Stomach (tissue), 19 donors: ENCODE measurements at places on chromosomes 13 and 19.

DNA sequence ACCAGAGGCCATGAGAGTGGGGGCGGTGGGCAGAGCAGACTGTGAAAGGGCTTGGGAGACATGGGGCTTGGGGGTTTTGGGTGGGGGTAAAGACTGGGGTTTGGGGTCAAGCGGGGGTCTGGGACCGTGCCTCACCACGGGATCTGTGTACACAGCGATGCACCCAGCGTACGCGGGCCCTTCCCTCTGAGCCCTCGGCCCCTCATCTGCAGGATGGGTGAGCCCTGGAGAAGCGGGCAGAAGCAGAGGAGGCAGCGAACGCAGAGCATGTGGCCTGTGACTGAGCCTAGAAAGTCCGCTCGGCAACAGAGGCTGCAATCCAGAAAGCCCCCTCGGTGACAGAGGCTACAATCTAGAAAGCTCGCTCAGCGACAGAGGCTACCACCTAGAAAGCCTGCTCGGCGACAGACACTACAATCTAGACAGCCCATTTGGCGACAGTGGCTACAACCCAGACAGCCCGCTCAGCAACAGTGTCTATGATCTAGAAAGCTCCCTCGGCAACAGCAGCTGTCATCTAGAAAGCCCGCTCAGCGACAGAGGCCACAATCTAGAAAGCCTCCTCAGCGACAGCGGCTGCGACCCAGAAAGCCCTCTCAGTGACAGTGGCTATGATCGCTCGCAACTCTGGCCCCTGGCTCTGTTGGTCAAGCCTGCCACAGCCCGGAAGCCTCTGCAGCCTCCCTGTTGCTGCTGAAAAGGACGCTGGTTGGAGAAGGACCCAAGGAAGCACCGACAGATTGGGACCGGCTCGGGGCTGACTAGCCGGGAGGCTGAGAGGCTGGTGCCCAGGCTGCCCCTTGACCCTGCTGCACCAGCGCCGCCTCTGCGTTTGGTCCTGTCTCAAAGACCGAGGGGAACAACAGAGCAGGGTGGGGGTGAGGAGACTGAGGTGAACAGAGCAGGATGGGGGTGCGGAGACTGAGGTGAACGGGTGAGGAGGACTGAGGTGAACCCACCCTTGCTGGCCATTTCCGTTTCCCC, 68.6 kb downstream of the SPACA7 start:
- no peak for DNase-seq

GRCh38 chr19:34135054-34135800, 37.1 kb upstream of the LSM14A start:
- peak; percentile 14 for DNase-seq

- peak; percentile 32 for DNase-seq
These were observed 728.4 kb downstream of the SLITRK1 start for GRCh38 chr13:83153848-83154247.

DNA sequence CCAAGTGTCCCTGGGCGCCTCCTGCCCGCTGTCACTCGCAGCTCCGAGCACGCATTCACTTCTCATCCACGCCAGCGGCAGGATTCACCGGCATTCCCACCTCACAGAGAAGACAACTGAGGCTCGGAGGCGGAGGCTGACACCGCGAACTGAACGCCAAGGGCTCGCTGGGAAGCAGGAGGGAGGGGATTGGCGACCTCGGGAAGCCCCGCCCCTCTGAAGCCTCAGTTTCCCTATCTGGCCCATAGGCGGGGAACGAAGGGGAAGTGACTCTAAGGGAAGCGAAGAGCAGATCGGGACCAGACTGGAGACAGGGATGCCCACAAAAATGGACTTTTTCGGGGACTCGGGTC, 256 bp downstream of the MICOS13 start:
- DNase-seq, result no peak

- no peak for DNase-seq
These were observed 614 bp upstream of the PNMA8A start for GRCh38 chr19:46471811-46472543.

GRCh38 chr19:35162471-35163326, 8.2 kb downstream of the FXYD5 start:
- DNase-seq, result no peak

DNA sequence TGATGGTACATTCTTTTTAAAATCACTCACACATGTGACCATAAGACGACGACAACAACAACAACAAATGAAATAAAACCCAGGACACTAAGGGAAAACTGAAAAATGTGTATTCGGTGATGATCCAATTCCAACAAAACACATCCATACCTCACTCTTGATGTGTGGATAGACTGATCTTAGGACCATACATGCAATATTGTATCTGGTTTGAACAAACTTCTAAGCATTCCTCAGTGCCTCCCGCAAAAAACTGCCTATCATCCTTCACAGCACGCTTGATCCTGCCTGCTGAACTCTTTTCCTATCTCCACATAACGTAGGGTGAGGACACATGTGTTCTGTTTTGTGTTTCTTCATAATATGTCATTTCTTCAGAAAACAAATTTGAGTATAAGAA, 415.2 kb downstream of the KCTD12 start:
- DNase-seq, result no peak

DNA sequence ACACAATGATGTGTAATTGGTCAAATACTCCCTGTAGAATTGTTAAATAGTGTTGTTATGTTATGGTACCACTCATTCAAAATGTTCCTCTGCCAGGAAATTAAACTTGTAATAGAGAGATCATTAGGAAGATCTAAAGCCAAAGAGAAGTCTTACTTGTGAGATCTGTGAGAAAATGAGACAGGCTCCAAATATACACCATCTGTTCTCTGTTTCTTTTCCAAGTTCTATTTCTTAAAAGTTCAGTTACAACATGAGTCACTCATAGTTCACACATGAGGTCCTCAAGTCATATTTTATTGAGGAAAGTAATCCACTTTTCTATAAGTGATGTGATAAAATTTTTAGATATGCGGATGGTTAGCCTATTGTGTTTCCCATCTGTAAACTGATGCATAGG, 1038.1 kb upstream of the PRR20A start:
- DNase-seq, result no peak

GRCh38 chr19:5358173-5358800, 17.7 kb upstream of the PTPRS start:
- no peak for DNase-seq

DNA sequence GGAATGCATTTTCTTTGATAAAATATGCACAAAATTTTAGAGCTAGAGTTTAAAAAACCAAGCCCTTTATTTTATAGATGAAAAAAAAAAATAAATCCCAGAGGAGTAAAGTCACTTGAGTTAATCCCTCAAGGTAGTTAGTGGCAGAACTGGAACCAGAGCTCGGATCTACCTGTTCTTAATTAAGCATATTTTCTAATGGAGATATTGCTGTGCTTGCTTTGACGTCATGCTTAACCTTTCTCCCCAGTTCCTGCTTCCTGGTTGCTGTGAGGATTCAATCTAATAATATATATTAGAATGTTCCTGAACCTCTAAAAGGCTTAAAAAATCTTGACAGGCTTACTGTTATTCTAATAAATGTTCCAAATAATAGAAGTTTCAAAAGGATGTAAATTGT, 300.6 kb upstream of the KLF12 start:
- DNase-seq, result no peak

GRCh38 chr19:55176076-55176475, 4.0 kb downstream of the SYT5 start:
- DNase-seq, result no peak

DNA sequence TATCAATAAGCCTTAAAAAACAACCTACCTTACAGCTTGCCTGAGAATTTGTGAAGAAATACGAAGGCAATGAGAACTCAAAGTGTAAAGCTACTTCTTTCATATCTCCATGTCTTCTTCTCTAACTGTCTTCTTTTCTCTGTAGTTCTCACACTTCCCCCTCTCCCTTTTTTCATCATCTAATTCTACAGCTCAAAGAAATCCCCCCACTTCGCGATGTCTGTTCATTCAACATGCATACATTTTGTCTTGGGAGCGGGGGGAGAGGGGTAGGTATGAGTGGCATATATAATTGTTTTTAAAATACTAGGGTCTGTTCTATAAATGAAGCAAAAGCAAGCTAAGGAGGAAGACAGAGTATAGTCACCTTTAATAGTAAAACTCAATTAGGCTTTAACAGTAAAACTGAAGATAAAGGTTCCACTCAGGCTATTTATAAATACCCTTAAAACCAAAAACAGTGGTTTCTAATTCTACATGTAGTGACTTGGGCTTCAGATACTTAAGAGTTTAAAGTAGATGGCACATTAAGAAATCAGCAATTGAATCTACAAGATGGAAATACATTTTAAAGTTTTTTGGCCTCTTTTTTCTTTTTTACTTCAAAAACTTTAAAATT, 106.9 kb downstream of the KLF12 start:
- DNase-seq, result no peak

DNA sequence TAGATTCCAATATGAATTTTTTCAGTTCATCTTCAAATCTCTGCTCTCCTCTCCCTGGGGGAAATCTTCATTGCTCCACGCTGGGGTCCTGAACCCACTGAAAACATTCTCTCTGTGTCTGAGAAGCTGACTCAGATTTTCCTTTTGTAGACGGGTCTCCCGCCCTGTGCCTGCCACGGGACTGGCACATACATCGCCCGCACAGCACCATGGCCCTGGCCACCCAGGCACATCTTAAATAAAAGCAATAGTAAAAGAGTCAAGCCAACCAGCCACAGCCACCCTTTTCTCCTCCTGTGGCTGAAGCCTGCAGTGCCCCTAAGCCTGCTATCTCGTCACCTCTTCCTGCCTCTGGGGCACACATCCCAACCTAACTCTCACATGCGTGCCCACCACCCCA, 301.2 kb downstream of the ZNF536 start:
- no peak for DNase-seq

GRCh38 chr19:48196933-48197665, 26.6 kb downstream of the ZSWIM9 start:
- DNase-seq, result peak; percentile 41

GRCh38 chr13:75579529-75579928, 29.9 kb downstream of the UCHL3 start:
- DNase-seq, result no peak

- no peak for DNase-seq
These were observed 5.9 kb downstream of the ANGPTL6 start for GRCh38 chr19:10096615-10096963.

DNA sequence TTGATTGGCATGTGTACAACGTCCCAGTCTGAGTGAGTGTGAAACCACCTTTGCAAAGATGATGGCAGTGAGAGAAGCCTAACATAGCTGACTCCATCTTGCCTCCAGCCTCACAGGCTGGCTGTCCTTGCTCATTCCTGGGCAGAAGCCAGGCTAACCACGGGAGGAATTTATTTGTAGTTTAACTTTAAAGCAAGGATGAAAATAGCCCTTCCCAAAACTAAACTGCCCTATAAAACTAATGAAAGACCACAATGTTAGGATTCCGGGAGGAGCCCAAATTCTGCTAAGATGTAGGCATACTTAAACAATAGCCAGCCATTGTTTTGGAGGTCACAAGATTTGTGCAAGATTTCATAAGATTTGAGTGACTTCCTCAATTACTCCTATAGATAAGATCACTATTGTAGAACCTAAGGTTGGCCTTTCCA, 96.6 kb upstream of the LSM14A start:
- DNase-seq, result no peak

DNA sequence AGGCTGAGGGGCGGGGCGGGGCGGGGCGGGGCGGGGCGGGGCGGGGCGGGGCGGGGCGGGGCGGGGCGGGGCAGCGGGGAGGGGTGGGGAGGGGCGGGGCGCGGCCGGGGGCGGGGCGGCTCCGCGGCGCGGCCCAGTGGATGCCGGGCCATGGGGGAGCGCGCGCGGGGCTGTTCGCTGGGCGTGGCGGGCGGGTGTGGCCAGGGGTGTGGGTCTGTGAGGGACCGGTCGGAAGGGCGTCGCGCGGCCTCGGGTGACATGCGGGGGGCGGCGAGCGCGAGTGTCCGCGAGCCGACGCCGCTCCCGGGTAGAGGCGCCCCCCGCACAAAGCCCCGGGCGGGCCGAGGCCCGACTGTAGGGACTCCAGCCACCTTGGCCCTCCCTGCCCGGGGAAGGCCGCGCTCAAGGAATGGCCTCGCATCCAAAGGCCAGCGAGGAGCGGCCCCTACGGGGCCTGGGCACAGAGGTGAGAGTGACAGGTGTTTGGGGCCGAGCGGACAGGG, at the start of gene ZFP28:
Gene ZFP28 (plus strand): TSS at position 188 of the 503 bp plus-strand sequence. CDS start 71 bp downstream, at position 259.
- DNase-seq, result no peak

GRCh38 chr13:114174529-114174961, 4.5 kb upstream of the CFAP97D2 start:
- DNase-seq, result no peak

DNA sequence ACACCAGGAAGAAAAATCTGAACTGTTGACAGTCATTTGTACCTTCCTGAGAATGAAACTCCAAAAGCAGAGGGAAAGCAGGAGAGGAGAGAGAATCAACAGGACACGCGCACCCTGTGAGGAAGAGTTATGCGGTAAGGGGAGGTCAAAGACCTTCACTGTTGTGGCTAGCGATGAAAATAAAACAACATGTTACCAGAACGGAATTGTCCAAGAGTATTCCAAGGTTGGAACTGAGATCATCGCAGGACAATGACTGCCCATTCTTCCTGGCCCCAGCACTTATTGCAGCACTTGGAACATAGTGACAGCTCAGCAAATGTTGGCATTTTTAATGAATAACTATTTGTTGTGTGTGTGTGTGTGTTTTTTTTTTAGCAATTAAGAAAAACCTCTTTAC, 176.0 kb upstream of the TSC22D1 start:
- DNase-seq, result no peak

- no peak for DNase-seq
These were observed 367.0 kb downstream of the DACH1 start for GRCh38 chr13:71499944-71500514.

- no peak for DNase-seq
These were observed 17.0 kb upstream of the SACS start for GRCh38 chr13:23450340-23451046.

DNA sequence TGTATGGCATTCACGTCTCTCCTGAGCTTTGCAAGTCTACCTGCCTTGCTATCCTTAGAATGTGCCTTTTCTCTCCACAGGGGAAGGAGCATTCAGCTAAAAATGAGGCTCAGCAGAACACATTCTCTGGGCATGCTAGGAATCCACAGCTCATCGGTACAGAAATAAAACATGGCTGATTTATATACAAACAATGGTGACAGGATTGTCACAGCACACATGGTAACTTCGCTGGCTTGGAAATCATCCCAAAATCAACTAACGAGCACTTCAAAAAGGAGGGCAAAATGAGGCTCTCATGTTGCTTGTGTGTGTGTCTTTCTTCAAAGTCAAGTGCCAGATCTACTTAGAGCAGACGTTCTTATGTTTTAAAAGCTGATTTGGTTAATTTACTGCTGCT, 373.0 kb downstream of the FGF14 start:
- no peak for DNase-seq

GRCh38 chr19:14113762-14114414, 3.7 kb downstream of the PRKACA start:
- DNase-seq, result no peak

DNA sequence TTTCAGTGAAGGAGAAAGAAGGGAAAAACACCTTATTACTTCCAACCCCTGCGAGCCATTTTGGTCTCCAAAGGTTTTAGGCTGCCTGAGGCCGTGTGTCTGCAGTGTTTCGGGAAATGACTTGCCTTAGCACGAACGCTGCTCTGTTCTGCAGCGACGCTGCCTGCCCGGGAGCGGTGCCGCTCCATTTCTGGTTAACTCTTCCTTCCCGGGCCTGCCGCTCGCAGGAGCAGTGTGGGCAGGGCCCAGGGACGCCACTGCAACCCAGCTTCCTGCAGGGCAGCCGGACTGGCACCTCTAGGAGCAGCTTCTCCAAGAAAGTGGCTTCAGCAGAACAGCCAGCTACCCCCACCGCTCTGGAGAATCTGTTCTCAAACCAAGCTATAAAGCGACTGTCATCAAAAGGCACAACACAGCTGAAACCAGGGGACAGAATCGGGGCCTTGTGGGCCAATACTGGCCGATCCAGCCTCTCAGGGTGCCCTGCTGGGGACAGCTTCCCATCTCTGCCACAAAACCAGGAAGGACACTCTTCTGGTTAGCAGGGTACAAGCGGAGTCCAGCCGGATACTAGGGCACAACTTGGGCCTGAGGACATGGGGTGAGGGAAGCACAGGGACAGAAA, 72.2 kb downstream of the KCTD15 start:
- DNase-seq, result peak; percentile 35
